ENCODE measurements at places on chromosomes 12 and 14.

GRCh38 chr12:91119089-91119488, 7.8 kb upstream of the LUM start:
- DNase-seq: no peak

DNA sequence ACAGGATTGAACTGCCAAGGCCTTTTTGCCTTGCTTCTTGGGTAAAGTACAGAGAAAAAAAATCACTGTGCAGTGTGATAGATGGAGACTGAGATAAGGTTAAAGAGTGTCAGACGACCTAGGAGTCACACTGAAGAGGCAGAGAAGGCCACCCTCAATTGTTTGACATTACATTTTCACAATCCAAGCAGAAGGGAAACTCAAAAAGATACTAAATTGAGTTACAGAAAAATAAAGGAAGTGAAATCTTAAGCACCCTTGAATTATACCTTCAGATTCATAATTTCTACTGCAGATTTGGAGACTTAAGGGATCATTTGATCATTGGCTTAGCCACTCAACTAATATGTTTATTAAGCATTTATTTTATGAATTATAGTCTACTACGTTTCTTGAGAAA, 97.1 kb downstream of the MYF5 start:
- DNase-seq: no peak

DNA sequence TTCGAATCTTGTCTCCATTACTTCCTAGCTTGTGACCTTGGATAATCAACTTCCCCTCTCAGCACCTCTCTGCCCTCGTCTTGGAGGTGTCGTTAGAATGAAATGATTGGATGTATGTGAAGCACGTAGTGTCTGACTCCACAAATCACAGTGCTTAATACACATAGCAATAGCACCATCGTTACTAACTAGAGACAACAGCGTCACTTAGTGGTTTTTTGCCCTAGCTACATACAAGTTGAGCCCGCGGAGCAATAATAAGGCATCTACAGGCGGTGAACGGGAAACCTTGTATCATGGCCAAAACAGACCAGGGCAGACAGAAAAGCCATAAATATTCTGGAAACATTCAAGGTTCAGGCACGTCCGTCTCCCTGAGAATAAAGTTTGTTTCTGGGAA, 154.9 kb downstream of the ASCL4 start:
- DNase-seq: no peak

DNA sequence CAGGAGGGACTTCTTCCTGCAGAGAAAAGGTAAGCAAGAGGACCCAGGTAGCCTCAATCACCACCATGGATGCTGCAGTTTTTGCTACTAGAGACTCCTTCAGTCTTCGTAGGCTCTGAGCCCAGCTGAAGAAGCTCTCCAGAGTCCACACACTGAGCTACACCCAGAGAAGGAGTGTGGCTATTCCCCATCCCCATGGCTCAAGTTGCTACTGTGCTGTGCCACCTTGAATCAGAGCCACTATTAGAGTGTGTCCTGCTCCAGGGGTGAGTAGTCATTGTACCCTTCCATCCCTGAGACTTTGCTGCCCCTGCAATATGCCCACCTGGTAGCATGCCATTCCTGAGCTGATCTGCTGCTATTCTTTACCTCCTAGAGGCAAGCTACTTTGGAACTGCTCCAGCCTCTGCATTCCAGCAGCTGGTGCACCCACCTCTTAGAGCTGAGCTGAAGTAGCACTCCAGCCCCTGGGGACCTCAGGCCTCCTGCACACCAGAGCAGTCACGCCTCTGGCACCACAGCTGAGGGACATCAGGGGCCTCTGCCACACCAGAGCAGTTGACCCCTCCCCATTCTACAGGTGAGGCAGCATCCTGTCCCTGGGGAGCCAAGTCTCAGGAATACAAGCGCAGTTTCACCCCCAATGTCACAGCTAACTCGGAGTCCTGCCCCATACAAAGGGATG, 213.0 kb downstream of the TRHDE start:
- DNase-seq: no peak

GRCh38 chr12:16012117-16012516, 101.0 kb downstream of the DERA start:
- DNase-seq: no peak

- DNase-seq: no peak
These were observed 118.5 kb downstream of the PHETA1 start for GRCh38 chr12:111250251-111250881.

DNA sequence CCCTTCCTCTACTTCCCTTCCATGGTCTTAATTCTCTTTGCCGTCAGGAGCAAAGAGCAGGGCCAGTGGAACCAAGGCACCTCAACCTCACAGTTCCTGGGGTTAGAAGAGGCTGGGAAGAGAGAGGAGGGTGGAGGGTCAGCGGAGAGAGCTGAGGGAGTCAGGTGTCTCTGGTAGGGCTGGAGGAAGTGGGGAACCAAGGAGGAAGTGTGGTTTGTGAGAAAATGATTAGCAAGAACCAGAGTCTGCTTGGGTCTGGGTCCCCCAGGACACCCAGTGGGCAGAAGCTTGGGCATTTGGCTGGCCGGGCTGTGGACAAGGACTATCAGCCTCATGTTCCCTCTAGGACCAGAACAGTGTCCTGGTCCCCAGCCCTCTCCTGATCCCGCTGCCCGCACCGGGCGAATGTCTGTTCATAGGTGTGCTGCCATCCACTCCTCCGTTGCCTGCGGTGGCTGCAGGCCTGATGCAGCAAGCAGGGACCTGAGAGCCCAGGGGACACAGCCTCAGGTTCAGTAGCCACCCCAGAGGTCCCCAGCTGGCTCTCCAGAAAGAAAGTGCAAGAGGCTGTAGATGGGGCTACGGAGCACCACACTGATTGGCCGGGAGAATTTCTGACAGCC, 2.3 kb downstream of the HOXC12 start:
- DNase-seq: no peak

DNA sequence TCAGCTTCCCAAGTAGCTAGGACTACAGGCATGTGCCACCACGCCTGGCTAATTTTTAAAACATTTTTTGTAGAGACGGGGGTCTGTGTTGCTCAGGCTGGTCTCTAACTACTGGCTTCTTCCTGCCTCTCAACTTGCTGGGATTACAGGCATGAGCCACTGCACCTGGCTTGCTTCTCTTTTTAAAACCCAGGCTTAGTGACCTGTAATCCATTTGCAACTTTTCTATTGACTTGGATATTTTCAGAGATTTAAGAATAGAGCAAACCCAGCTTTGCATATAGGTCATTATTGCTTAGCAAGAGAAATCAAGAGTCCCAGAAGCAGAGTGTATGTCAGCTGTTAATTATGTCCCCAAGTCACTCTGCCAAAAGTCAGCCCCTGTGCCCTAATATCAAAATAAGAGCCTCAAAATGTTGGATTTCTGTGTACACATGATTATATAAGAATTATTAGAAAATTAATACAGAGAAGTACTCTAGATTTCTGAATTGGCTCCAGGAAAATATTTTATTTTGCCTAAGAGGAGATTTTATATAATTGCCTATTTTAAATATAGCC, 24.9 kb downstream of the TCP11L2 start:
- no peak for DNase-seq

- DNase-seq: peak; percentile 38
These were observed 70.2 kb upstream of the GPHB5 start for GRCh38 chr14:63388766-63389431.

DNA sequence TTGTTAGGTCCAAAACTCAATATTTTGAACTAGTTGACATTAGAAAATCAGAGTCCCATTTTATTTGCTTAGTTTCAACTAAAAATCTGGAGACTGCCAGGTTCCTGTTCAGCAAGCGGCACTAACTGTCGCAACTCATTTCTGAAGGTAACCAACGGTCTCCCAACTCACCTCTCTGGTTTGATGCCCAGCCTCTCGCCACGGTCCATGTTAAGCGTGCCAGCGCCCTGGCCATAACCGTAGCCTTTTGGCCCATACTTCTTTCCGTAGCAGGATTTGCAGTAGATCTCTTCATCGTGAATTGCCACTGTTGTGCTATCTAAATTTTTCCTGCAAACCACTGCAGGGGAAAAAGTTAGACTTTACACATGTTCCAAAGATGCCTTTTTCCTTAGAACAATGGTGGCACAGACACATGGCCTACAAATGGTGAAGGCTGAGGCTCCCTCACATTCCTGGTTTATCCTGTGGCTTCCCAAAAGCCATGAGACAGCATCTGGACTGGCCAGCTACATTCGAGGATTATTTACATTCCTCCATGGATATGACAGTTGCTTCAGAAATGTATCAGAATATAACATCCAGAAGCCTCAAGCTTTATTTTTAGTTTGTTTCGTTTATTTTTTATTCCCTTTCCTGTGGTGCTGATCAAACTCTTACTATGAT, 15.7 kb downstream of the CSRP2 start:
- no peak for DNase-seq

DNA sequence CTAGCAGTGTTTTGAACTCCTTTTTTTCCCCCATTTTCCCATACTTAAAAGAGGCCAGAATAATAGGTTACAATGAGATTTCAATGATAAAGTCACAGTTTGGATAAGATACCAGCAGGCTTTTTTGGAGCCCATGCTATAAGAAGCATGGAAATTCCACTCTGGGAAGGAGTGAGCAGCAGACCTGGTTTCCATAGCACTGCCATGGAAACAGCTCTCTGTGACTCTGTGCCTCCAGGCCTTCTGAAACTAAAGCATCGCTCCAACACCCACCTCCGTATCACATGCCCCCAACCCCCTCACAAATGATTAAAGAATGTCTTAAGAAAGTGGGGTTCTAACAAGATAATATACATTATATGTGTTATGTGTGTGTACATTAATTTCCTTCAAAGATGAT, 165.0 kb downstream of the GRIN2B start:
- no peak for DNase-seq

DNA sequence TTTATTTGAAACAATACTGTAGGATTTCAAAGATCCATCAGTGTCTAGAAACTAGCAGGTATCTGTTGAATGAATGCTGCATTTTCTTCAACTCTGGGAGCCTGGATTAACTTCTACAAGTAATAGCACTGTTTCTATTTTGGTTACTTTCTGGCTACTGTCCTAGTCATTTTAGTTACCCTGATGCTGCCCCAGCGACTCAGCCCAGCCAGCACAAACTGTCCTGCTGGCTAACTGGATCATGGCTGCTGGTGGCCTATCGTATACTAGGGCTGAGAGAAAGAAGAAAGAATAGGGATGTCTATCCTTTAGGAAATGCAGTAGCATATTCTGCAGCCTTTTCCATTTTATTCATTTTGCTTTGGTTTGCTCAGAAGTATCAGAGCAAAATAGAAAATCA, 53.9 kb downstream of the NTN4 start:
- no peak for DNase-seq

DNA sequence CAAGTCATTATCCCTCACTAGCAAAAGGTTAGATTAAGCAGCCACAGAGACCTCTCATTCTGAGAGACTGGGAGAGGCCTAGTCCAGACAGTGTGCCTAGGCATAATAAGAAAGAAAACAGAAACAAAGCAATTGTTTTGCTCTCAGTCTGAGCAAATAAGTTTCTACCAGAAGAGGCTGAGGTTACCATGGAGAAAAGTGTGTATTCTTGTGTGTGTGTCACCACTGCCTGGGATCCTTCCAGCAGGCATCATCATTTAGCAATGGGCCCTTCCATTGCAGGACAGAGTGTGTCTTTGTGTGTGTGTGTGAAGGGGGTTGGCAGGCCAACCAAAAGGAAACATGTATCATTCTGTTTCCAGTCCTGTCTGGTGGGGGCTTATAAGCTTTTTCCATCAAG, 3.7 kb downstream of the EFS start:
- no peak for DNase-seq

GRCh38 chr14:21201732-21202462, 46.0 kb upstream of the OR5AU1 start:
- DNase-seq: no peak

DNA sequence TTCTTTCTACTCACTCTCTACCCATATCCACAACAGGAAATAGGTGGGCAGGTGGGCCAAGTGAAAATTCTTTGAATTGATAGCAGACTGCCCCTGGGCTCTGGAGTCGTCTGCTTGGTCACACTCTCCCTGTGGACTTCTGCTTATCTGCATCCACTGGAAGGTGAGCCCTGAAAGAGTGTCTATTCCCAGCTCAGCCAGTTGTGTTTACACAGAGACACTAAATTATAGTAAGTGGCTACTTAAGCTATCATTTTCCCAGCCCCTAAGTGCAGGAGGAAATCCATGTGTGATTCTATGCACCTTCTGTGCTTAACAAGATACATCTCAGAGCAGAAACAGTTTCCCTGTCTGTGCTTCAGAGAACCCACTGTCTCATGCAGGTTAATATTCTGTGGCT, 338.4 kb downstream of the FUT8 start:
- no peak for DNase-seq

- DNase-seq: no peak
These were observed 17.3 kb downstream of the KRT7 start for GRCh38 chr12:52250048-52250990.

- DNase-seq: no peak
These were observed 1.8 kb upstream of the RAB5B start for GRCh38 chr12:55972042-55972441.

DNA sequence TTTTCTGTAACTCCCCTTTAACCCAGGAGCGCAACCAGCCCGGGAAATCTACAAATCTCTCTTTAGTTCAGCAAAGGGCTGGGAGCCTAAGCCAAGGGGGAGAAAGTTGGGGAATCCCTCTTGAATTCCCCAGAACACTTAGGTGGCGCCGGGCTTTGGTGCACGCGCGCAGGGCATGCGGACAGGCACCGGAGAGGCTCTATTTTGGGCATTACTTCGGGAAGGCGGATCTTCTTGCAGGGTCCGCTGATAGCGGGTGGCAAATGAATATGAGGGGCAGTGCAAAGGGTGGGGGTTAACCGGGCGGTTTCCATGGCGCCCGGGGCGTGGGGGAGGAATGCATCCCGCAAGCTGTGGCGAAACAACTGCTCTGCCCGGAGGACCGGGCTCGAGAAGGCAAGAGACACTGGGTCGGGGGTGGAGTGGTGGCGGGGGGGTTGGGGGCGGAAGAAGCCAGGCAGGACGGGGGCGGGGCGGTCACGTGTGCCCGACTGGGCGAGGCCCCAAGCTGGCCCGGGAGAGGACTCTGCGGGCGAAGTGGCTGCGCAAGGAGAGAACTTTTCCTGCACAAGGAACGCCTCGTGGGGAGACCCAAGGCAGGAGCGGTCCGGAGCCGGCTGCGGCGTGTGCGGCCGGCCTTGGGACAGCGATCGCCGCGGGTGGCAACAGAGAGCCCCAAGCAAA, at the start of gene FLVCR2:
Gene FLVCR2, plus strand, starts transcription at position 519 of the 684 bp plus-strand sequence. CDS start 353 bp downstream, outside the sequence.
- DNase-seq: peak; percentile 32

Data from activated gamma-delta T cell treated with anti-CD3 and anti-CD28 coated beads, Interleukin-2, amount 50 U/mL, for 16 hours (primary cell).